ENCODE measurements at places on chromosomes 13 and 19.

GRCh38 chr19:53958823-53959757 is 3.6 kb upstream of the CACNG8 start:
- no peak for DNase-seq

DNA sequence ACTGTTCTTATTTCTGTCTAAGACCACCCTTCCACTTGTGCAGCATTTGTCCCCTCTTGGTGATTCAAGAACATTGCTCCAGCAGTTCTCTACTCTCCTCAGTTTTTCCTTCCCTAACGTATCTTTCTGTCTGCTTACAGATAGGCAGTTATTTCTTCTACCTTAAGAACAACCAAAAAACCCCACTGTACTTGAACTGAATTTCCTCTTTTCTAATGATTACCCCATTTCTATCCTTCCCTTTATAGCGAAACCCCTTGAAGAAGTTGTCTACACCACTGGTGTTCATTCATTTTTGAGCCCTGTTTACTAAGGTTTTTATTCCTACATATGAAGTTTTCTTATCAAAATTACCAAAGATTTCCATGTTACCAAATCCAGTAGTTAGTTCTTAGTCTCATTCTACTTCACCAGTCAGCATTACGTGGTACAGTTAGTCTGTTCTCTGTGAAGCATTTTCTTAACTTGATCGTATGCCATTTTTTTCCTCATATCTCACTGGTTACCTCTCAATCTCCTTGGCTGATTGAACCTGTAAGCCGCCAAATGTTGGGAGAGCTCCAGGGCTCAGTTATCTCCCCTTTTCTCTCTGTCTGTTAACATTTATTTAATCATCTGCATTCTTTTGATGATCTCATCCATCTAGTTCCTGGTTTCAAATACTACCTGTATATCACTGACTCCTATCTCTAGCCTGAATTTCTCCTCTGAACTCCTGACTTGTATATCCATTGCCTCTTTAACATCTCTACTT is 9.0 kb downstream of the LSM14A start:
- DNase-seq: no peak

DNA sequence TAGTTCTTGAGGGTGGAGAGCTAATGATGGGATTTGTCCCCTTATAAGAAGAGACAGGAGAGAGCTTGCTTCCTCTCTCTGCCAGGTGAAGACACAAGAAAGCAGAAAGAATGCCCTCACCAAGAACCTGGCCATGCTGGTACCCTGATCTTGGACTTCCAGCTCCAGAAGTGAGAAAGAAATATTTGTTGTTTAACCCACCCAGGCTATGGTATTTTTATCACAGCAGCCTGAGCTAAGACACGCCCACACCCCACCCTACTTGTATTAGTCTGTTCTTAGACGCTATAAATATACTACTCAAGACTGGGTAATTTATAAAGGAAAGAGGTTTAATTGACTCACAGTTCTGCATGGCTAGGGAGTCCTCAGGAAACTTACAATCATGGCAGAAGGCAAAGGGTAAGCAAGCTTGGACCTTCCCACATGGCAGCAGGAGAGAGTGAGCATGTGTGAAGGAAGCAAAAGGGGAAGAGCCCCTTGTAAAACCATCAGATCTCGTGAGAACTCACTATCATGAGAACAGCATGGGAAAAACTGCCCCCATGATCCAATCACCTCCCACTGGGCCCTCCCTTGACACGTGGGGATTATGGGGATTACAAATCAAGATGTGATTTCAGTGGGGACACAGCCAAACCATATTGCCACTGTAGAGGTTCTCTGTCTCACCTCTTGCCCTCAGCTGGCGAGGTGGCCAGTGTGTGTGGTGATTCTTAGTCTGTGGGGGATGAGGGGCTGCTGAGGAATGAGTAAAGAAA is 57.4 kb upstream of the RCBTB2 start:
- DNase-seq: no peak

GRCh38 chr19:45079911-45080370 is 881 bp downstream of the GEMIN7 start:
- no peak for DNase-seq

- no peak for DNase-seq
These were observed 189.0 kb downstream of the LACC1 start for GRCh38 chr13:44068737-44069136.
